ENCODE measurements at places on chromosomes 7 and 10.
A peak's percentile ranks its signal among the peaks of the same experiment; 100 is the strongest.

- no peak for DNase-seq
Observed at GRCh38 chr7:94378356-94378755, 16.3 kb upstream of the COL1A2 start.

GRCh38 chr10:69349542-69349888 lies 67.2 kb downstream of the TACR2 start:
- DNase-seq: no peak

GRCh38 chr7:94561841-94562514 lies 52.4 kb downstream of the CASD1 start:
- DNase-seq: no peak

DNA sequence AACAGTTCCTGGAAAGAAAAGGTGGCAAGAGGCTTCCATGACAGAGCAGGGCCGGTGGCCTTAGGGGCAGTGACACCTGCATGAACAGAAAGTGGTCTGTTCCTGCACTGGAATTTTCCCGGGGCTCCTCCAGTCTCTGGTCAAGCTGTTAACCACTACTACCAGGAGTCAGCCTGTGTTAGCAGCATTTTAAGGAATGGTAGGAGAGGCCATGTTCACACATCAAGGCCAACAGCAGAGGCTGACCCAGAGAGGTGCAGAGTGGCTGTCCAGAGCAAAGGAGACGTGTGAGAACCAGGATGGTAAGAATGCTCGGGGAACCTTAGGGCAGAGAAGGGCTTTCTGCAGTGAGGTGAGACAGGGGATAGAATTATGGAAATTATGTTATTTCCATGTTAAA lies 8.5 kb downstream of the H2BK1 start:
- no peak for DNase-seq

DNA sequence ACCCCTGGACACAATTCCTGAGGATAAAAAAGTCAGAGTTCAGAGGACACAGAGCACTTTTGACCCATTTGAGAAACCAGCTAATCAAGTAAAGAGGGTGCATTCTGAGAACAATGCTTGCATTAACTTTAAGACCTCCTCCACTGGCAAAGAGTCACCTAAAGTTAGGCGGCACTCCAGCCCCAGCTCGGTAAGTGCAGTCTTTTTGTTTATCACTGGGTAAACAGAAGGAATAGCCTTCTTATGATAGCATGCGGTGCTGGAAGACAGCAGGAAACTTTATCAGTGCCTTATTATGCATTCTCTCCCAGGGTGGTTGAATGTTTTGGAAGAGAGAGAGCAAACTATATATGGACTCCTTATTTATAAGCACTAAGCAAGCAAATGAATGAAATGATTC lies 130.5 kb downstream of the CDK14 start:
- DNase-seq: no peak

DNA sequence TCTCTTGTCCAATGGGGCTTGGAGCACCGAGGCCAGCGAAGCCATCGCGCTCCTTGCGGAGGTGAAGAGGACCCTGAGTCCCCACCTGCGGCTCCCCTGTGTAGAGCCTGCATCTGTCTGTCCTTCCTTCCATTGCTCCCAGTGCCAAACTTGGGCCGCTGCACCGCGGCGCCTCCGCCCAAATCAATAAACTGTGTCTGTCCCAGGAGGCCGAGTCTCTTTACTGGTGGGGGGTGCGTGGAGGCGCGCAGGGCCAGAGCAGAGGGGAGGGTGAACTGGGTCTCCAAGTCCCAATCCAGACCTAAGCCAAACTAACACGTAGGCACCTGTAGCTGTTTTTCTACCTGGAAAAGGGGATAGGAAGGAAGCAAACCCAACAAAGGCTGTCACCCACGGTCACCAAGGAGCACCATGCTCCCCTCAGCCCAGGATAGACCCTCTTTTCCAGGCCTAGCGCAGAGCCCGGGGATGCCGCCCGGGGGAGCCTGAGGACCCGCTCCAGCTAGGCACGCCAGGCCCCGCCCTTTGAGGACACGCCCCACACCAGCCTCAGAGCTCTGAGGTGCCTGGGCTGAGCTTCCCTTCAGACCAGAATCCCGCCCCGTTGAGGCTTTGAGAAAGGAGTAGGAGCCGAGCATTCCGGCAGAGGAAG lies 1.2 kb upstream of the CHAT start:
- DNase-seq: peak; percentile 27

GRCh38 chr7:71695186-71695585 lies 563.2 kb downstream of the GALNT17 start:
- DNase-seq: no peak

DNA sequence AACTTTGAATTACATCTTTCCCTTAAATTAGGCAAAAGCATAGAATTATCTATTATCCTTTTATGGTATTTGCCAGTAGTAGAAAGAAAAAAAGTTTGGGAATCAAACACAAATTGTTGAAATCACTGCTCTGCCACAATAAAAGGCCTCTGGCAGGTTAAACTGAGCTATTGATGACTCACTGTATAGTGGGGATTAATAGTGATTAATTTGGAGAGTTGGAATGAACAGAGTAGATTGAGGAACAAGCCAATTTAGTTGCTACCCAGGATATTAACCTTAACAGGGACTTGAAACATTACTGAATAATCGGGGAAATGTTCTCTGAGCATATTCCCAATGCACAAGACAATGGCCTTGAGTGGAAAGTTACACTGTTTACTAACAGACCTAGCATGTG lies 33.1 kb downstream of the MASTL start:
- no peak for DNase-seq

- no peak for DNase-seq
Observed at GRCh38 chr7:142371586-142372377, 113.9 kb upstream of the PRSS58 start.

- no peak for DNase-seq
Observed at GRCh38 chr7:135245226-135246190, 11.9 kb downstream of the STRA8 start.

- no peak for DNase-seq
Observed at GRCh38 chr7:24843821-24844434, 86.7 kb upstream of the GSDME start.

DNA sequence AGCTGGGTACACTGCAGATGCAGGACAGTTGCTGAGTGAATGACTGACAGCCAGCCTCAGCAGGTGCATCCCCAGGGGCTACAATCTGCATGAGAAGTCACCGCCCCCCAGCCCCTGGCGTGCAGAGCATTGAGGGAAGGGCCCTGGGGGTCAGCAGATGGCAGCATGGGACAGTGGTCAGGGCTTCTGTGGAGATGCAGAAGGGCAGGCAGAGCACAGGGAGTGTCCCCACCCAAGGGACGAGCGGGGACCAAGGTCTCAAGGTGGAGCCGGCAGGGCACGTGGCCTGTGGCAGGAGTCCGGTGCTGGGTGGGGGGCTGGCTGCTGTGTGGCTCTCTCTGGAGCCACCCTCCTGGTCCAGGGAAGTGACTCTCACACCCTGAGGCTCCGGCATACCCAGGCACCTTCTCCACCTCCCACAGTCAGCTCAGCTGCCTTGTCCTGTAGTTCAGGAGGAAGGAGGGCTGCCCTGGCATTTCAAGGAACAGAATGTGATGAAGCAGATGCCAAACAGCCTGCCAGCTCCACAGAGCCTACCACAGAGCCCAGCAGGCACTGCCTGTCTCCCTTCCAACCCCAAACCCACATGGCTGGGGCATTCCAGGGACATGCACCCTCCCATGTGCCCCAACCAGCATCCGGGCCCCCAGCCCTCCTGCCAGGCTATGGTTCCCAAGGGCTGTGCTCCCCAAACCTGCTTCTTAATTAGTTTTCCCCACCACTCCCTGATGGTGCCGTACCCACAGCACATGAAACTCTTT lies 114.5 kb downstream of the TMEM130 start:
- DNase-seq: no peak

GRCh38 chr10:126036515-126036914 lies 140.2 kb downstream of the FANK1 start:
- DNase-seq: no peak

GRCh38 chr7:80450621-80451308 lies 61.1 kb downstream of the GNAT3 start:
- DNase-seq: no peak

DNA sequence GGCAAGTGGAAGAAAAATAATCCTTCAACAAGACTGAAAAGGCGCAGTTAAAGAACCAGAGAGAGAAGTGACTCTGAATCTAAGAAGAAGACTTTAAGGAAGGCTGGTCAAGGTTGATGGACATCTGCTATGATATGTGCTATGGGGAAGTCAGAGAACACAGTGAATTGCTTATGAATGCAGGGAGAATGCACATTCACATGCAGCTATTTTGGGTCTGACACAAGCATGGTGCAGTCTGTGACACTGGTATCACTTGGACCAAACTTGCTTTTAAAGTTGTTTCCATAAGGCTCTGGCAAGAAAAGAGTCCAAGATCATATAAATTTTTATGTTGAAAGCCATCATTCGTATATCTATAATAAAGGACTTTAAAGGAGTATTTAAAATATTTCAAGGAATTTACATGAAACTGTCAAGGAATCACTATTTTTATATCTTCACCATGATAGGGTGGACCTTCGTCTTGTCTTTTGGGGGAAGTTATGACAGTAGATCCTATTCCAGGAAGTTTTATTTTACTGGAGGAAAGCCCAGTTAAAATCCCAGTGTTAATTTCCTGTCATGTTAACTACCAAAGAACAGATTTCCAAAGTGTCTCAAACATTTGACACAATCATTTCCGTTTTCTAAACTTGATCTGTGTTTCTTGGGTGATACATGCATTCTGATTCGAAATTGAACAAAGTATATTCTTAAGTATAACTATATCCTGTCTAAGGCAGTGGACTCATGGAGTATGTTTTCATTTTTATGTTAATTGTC lies 239.6 kb downstream of the SDK1 start:
- no peak for DNase-seq

- DNase-seq: no peak
Observed at GRCh38 chr7:129877146-129877792, 75.5 kb downstream of the UBE2H start.

DNA sequence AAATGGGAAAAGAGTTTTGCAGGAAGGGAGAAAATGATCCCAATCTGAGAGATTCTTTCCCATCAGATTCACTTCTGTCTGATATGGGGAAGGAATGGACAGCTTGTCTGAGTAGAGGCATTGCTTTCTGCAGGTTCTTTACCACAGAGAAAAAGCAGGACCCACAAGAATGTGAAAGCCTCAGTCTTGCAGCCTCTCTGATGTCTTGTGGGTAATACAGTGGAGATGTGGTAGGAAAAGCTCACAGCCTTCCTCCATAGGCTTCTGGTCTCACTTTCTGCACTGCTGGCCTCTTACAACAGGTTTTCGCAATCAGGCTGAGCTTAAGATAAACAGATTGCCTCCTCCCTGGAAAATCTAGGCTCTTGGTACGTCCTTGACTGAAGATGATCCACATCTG lies 551 bp downstream of the IFIT1 start:
- no peak for DNase-seq

DNA sequence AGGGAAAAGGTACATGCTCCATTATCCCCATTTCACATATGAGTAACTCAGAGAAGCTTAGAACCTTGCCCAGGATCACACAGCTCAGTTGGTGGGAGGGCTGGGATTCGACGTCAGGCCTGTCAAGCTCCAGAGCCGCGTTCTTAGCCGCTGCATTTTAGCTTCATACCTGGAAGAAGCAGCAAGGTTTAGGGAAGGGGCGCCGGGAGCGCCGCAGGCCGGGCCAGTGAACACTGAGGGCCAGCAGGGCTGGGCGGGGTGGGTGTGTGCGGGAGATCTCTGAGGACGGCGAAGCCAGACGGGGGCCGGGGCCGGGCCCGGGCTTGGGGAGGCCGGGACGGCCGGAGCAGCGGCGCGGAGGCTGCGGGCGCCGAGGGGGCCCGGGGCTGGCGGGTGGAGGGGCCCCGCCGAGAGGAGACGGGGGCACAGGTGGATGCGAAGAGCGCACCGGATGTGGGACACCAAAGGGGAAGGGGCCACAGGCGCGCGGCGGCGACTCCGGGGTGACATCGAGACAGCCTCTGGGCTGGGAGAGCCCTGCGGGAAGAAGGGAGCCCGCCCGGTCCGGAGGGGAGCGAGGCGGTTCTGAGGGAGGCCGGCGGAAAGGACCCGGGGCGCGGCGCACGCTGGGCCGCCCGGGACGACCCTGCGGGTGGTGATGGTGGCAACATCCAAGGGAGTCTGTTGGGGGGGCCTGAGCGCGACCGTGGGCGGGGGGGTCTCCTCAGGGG lies 498 bp downstream of the NDST2 start:
- no peak for DNase-seq

DNA sequence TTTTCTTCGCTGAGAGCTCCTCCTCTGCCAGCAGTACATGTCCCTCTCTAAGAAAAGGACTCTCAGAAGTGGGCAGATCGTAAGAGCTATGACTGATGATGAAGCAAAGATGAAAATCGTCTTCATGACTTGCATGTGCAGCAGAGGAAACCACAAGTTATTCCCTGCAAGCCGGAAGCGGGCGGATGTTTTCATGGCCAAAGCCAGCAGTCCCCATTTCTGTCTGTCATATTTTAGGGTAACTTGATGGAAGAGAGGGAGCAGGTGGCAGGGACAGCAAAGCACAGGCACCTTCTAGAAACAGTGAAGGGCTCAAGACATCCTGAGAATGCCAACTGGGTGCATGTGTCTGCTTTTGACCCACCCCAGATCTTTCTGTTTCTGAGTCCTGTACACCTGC lies 19.9 kb downstream of the KLF6 start:
- DNase-seq: no peak

DNA sequence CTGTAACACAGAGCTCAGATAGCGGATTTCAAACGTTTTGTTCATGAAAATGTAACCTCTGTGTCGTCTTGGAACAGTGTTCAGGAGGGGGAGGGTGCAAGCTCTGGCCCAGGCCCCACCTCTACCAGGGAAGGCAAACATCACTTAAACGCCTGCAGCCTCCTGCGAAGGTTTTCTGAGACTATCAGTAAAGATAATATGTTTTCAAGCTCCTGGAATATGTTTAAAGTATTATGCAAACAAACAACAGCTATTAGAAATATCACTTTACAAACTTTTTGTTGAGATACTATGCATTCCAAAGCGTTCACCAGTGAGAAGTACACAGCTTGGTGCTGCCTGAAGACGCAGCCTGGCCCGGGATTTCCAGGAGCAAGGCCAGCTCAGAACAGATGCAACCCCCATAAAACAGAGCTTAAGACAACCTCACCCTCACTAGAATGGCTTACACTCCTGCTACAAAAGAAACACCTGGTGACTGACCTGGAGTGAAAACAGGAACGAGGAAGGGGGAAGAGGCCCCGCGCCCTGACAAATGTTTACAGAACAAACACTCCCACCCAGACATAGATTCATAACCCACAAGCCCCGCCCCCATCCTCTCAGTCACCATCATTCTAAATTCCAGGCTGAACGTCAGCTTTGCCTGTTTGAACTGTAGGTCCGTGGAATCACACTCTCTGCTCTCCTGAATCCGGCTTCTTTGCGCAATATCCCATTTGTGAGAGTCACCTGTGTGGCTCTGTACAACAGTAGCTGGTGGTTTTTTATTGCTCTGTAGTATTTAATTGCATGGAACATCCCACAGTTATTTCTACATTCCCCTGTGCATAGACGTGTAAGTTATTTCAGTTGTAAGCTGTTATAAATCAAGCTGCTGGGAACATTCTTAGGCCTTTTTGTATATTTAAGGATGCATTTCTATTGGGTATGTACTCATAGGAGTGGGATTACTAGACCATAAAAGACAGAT lies 155.0 kb downstream of the PTPRN2 start:
- no peak for DNase-seq

GRCh38 chr10:109025172-109025571 lies 898.1 kb downstream of the XPNPEP1 start:
- no peak for DNase-seq

- no peak for DNase-seq
Observed at GRCh38 chr10:123521076-123521475, 145.1 kb upstream of the GPR26 start.
